ENCODE measurements at places on chromosomes 3 and 15.

- DNase-seq: no peak
Measured at GRCh38 chr3:114623420-114624046, 329.7 kb downstream of the TIGIT start.

DNA sequence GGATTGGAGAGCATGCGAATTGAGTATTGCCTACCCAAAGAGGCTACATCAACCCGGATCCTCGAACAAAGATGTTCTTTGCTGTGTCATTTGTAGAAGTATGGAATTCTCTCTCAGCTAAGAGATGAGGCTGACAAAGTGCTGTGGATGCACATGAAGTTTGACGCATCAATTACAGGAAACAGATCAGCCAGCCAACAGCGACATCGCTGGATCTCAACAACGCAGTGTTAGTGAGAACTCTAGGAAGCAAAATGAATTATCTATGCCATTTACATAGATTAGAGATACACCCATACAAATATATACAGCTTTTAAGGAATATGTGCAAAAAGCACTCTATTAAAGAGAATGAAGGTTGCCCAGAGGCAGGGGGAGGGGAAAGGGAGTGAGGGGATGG, 160.6 kb upstream of the RGMA start:
- no peak for DNase-seq

DNA sequence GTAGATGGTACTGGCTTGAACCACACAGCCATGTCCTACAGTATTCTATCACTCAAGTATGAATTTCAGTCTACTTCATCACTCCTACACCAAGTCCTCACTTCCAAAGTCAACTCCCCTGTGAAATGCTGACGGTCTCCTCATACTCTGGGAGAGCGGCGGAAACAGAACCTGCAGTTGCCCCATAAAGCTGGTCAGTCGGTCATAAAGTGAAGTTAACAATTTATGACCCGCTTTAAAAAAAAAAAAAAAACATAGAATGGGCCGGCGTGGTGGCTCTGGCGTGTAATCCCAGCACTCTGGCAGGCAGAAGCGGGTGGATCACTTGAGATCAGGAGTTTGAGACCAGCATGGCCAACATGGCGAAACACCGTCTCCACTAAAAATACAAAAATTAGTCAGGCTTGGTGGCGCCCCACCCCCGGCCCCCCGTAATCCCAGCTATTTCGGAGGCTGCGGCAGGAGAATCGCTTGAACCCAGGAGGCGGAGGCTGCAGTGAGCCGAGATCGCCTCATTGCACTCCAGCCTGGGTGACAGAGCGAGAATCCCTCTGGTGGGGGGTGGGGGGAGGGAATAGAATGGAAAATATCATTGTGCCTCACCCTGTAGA, 2.1 kb downstream of the TRANK1 start:
- no peak for DNase-seq

GRCh38 chr3:55157731-55158130, 229.9 kb upstream of the LRTM1 start:
- no peak for DNase-seq

DNA sequence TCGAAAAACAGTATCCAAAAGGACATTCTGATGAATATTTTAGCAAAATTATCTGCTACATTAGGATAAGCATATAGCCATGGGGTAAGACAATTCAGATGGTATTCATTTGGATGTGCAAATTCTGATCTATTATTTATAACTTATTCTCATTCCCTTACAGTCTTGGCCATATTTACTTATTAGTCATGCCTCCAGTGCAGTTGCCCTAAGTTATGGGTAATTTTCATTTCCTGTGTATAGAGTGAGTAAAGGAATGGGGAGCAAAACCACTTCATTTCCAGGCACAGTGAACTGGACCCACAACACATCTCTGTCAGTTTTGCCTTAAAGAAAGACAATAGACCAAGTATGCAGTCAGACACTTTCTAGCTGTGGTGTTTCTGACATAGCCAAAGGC, 134.3 kb downstream of the POLQ start:
- no peak for DNase-seq

Measured in activated CD8-positive, alpha-beta T cell treated with anti-CD3 and anti-CD28 coated beads, Interleukin-2, amount 10 ng/mL, durations not matched to agents 7 days and 5 days (primary cell).